NCI-H1105 treated with DMSO at 0.1 percent for 48 hours (cell line): ENCODE measurements at places on chromosomes 7 and 10.

DNA sequence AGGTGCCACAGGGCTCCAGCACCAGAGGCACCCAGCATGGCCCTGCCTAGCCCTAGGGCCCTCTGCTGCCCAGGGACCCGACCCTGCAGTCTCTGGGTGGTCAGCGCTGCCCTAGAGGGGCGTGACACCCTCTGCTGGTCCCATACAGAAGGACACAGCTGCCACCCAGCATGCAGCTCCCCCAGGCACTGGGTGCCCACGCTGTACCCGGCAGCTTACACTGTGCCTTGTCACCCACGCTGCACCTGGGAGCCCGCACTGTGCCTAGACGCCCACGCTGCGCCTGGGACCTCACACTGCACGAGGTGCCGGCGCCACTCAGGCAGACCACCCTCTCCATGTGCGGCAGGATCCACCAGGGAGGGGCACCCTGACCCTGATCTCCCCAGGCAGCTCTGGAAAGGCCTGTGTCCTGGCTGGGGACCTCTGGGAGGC, 55.2 kb downstream of the PWWP2B start:
- DNase-seq, result no peak

- no peak for DNase-seq
Measured at GRCh38 chr7:39910108-39910869, 39.8 kb upstream of the CDK13 start.

DNA sequence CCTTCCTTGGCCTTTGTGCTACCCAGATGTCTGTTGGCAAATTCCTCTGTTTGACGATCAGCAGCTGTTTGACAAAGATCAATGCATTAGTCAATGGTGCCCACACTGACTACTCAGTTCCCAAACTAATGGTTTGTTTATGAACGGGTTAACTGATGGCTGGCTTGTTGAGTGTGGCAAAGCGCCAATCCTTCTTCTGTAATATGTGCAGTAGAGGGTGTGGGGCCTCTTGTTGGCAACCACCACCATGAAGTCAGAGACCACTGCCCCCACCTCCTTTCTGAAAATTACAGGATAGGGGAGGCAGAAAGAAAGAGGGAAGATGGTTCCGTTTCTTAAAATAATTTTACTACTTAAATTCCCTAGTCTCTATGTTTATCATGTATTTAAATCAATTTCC, 2.6 kb upstream of the PLCE1 start:
- DNase-seq, result no peak

GRCh38 chr10:69096045-69096444, 8.1 kb downstream of the SRGN start:
- no peak for DNase-seq

- no peak for DNase-seq
Measured at GRCh38 chr10:11106621-11107374, 89.1 kb downstream of the CELF2 start.

GRCh38 chr7:156004265-156005201, 192.3 kb upstream of the SHH start:
- DNase-seq, result no peak

DNA sequence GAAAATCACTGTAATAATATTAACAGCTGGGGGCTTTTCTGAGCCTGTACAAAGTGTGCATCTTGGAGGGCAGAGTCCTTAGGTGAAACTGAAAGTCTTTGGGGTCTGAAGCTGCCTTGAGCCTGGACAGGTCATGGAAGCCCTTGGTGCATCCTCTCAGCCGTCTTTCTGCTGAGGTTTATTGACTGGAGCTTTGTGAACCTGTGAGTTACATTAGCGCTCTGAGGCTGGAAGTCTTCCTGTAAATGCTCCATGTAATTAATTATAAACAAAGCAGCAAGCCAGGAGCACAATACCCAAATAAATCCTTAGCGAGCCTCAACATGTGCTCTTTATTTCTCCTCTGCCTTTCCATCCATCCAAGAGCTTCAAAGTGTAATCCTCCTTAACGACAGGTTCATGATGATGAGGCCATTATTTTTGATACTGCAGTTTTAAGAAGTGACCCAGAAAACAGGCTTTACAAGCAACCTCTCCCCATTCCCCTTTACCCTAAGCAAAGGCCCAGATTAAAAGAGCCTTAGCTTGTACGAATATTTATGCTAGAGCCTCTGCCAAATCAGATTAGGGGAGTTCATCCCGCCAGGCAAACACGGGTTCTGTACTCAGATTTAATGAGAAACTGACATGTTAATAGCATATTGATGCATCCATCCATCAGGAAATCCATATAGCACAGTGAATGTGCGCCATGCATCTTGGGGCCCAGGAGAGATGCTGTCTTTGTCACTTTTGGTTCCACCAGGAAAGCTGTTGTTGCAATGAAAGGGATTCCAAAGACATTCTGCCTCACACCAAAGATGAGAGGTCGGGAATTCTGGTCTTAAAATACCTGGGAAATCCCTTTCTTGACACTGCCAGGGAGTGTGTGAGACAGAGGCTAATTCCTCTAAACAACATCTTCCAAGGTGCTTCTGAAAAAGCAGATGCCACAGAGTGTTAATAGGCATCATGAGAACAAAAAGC, 118.1 kb downstream of the ANLN start:
- peak; percentile 60 for DNase-seq

DNA sequence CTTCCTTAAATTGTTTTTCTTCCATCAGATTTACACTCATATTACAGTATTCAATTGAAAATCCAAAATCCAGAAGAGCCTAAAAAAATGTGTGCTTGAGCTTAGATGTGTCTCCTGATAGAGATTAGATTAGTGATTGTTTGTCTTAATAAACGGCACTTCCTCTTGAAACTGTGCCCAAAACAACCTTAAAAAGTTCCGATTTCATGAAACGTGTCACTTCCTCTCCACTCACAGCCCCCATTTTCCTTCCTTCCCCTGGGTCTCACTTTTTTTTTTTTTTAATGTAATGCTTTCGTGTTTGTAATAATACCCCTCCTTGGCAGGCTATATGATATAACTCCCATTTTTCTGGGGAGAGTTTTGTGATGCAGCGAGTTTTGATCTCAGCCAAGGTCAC, 114.8 kb upstream of the ADO start:
- DNase-seq, result no peak

- DNase-seq, result no peak
Measured at GRCh38 chr10:131905267-131905571, 4.4 kb downstream of the PPP2R2D start.

GRCh38 chr7:33700001-33700899, 205.1 kb upstream of the BMPER start:
- DNase-seq, result no peak

DNA sequence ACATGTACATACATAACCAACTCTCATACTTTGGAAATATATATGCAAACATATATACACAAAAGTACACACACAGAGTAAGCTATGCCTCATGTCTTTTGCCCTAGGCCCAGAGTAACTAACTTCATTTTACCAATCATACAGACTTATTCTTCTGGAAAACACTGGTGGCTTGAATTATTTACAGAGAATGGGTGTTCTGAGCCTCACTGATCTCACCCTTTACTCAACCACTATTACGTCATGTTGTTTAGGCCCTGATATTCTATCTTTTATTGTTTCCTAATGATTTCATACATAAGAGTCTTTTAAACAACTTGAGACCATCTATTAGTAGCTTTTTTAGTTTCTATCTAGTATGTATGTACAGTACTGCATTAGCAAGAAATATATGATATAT, 43.0 kb downstream of the ANK3 start:
- no peak for DNase-seq

DNA sequence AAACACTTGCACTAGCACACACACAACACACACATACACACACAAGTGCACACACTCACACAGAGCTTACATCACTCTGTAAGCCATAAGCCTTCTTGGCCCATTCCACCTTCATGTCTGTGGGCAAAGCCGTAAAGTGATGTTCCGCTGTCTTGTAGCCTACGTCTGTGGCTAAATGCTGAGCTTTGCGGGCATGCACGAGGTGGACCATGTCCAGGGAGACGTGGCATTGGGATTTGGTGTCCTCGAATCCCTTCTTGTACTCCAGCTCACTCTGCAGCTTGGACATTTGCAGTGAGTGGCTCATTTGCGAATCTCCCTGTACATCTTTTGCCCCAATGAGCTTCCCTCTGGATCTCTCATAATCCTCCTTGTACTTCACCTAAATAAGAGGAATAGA, 42.0 kb downstream of the NRAP start:
- DNase-seq, result no peak

DNA sequence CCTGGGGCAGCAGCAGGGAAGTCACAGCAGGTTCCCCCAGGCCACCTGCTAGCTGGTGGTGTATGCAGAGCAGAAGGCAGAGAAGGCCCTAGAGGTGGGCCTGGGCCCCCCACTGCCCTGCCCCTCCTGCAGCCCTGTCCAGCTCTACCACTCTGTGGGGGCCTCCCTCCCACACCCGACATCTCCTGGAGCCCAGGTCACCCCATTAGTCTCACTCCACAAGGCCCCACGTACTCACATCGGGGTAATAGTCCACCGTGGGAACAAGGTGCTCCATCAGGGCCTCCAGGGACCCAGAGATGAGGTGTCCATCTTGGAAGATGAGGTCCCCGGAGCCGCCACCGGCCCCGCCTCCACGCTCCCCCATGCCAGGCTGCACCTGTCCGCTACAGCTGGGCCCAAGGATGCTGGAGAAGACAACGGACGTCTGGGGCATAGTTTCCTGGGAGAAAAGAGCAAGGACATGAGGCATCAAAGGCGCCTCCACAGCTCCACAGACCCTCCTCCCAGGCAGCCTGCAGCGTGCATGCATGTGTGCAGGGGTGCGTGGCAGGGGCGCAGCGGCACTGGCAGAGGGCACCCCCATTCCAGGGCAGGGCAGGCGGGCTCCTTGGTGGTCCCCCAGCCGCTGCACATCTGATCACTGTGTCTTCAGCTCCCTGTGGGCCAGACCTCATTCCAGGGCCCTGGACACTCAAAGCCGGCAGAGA, 61.0 kb downstream of the RASGEF1A start:
- no peak for DNase-seq

- DNase-seq, result no peak
Measured at GRCh38 chr7:23011222-23011924, 2.6 kb downstream of the HYCC1 start.

DNA sequence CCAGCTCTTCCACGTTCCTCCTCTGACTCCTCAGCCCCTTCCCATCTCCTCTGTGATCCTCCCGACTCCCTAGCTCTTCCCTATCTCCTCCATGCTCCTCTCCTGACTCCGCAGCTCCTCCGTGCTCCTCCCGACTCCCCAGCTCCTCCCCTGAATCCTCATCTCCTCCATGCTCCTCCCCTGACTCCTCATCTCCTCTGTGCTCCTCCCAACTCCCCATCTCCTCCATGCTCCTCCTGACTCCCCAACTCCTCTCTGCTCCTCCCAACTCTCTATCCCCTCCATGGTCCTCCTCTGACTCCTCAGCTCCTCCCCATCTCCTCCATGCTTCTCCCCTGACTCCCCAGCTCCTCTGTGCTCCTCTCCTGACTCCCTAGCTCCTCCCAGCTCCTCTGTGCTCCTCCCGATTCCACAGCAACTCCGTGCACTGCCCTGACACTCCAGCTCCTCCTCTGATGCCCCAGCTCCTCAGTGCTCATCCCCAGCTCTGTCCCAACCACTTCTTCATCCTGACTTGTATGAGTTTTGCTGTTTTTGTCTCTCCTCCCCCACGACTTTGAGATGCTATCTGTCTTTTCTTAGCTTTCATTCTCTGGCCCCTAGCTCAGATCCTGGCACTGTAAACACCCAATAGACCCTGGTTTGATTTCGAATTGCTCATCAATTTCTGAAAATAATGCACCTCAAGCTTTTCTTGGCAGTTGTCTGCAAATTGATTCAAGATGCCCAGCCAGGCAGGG, 38.3 kb downstream of the OAT start:
- no peak for DNase-seq

DNA sequence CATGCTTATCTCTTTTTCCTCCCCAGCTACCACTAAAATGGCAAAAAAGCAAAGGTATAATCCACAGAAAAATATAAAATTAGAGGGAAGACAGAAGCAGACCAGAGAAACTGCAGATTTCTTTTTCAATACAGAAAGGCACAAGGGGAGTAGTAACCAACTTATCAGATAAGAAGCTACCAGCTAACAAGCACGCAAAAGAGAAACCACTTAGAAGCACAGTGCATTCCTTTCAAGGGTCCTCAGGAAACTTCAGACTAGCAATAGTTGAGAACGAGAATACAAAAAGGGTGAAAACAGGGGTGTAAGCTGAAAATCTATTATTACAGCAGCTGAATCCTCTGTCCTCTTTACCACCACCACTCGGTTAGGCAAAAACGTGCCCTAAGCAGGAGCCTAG, 9.9 kb upstream of the OR2A5 start:
- no peak for DNase-seq

DNA sequence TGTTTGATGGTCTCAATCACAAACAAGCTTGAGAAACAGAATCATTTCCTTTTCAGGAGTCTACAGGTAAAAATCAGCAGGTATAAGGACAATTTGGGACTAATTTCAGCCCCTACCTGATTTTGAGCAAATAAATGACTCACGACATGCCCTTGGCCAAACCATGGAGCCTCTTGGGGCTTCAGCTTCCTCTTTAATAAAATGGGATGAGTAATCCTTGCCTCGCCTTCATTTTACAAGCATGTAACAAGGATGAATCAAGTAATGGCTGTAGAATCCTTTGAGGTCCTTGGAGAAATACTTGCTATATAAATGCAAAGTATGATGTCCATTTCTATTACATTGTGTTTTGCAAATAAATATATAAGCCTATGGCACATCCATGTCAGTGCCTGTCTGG, 212.8 kb upstream of the PODXL start:
- DNase-seq, result no peak

GRCh38 chr7:5310822-5311405, 28.2 kb downstream of the SLC29A4 start:
- no peak for DNase-seq

GRCh38 chr10:3331187-3331586, 158.6 kb upstream of the PITRM1 start:
- DNase-seq, result no peak

- DNase-seq, result no peak
Measured at GRCh38 chr10:581776-582330, 107.6 kb downstream of the DIP2C start.

- DNase-seq, result no peak
Measured at GRCh38 chr10:49609006-49609282, 1.2 kb upstream of the SLC18A3 start.

GRCh38 chr10:19713800-19714525, 102.3 kb upstream of the PLXDC2 start:
- no peak for DNase-seq
